ENCODE measurements at places on chromosomes 16 and 17. TPM values are rescaled to one million over a fixed set of nuclear protein-coding genes. Genes with fewer than 3 reads are reported as not detected.

The TBC1D3G gene
- polyA plus RNA-seq = not detected

- DNase-seq = no peak
Observed at GRCh38 chr17:81837641-81838040, 2.8 kb upstream of the PPP1R27 start.

DNA sequence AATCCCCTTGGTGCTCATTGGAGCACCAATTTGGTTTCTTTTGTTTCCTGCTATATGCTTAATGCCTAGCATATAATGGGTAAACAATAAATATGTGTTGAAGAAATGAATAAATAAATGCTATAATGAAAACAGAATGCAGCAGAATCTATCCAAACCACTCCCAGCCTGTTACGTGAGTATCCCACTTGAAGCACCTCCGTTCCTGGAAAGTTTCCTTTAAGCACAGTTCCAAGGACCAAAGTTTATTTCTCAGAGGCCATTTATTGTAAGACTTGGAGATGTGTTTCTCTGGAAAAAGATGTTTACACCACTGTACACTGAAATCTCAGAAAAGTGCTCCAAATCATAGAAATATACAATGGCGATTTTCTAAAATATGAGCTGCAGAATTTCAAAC, 187.0 kb downstream of the SOX9 start:
- DNase-seq = no peak

DNA sequence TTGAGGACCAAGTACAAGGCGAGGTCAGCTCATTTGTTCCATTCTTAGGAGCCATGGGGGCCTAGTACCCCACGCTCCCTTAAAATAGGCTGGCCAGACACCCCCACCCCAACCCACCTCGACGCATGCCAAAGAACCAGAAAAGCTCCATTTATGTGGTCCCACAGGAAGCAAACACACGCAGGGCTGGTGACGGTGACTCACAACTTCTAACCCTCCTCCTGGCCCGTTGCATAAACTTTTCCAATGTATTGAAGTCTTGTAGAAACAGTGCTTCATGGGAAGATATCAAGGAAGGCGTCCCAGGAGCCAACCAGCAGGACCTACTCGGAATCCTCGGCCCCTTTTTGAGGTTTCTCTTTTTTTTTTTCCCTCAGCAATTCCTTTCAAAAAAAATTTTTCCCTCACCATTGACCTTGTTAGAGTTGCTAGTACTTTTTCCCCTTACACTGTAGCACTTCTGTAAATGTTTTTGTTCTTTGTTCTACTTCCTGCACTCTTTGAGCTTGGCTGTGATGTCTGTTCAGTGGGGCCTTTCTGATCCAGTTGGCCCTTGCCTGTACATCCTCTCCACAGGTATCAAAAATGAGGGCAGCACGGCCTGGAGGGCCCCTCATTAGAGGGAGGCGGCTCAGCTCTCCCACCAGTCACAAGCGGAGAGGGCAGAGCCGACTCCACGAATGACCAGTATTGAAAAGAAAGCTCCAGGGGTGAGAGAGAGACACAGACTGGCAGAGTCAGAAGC, 208.3 kb downstream of the RGS9 start:
- DNase-seq = no peak

- no peak for DNase-seq
Observed at GRCh38 chr16:73025856-73026210, 22.1 kb downstream of the ZFHX3 start.

DNA sequence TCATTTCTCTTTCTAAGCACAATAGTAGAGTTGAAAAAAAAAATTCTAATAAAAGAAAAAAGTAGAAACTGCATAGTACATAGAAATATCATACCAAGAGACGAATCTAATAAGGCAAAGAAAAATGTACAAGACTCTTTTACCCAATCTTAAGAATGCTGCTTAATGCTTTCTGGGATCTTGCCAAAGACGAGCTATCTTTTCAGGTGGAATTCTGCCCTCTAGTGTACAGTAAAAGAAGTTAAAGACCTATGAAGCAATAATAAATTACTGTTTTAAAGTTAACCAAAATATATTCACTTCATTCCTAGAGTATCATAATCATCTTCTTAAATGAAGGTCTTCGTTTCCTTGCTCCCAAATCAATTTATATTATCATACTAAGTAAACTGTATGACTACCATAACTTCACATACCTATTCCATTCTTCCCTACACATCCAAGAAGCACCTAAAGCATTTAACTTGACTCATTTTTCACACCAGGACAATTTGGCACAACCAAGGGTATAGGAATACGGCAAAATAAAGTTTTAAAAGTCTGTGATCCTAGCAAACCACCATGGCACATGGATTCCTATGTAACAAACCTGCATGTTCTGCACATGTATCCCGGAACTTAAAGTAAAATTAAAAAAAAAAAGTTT, 47.7 kb downstream of the CFDP1 start:
- peak; percentile 63 for DNase-seq

- no peak for DNase-seq
Observed at GRCh38 chr17:73733517-73733916, 89.3 kb upstream of the SDK2 start.
